ENCODE measurements at places on chromosomes 16 and 17.

- DNase-seq, result no peak
Observed at GRCh38 chr17:73194514-73195222, 1.8 kb downstream of the COG1 start.

GRCh38 chr17:18176176-18176575, 7.5 kb upstream of the ALKBH5 start:
- no peak for DNase-seq

DNA sequence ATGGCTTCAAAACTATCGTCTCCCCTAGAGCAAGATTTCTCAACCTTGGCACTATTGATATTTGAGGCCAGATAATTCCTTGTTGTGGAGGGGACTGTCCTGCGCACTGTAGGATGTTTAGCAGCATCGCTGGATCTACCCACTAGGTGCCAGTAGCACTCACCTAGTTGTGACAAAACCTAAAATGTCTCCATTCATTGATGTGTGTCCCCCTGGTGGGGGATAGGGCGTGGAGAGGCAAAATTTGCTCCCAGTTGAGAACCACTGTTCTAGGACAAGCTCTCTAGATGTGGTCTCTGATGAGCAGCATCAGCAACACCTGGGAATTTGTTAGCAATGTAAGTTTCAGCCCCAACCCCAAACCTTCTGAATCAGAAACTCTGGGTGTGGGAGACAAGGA, 259.0 kb downstream of the XYLT1 start:
- DNase-seq, result no peak

DNA sequence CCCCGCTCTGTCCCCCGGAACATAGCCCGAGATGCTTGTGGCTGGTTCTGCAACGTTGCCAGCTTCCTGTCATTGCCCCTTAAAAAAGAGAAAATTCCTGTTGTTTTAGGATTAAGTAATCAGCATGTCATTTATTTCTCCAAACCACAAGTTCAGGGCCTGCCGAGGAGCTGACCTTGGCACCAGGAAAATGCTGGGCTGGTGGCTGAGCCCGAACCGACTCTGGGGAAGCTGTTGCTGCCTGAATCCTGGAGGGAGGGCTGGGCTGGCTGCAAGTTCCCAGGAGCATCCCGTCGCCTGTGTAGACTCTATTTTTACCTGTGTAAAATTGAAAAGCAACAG, 130.9 kb upstream of the FOXF1 start:
- DNase-seq, result no peak

DNA sequence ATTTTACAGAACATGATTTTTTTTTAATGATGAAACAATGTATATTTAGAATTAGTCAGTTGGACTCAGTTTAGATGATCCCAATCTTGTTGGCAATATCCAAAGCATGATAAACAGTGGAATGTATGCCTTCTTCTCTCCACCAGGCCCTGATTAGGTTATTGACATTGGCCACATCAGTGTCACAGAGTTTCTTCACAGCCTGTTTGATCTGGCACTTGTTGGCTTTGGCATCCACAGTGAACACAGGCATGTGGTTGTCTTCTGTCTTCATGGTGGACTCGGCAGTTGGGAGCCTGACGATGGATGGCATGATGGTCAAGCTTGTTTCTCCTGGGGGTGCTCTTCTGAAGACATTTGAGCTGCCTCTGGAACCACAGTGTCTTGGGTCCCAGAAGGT, 317.5 kb downstream of the PMP22 start:
- DNase-seq, result no peak

DNA sequence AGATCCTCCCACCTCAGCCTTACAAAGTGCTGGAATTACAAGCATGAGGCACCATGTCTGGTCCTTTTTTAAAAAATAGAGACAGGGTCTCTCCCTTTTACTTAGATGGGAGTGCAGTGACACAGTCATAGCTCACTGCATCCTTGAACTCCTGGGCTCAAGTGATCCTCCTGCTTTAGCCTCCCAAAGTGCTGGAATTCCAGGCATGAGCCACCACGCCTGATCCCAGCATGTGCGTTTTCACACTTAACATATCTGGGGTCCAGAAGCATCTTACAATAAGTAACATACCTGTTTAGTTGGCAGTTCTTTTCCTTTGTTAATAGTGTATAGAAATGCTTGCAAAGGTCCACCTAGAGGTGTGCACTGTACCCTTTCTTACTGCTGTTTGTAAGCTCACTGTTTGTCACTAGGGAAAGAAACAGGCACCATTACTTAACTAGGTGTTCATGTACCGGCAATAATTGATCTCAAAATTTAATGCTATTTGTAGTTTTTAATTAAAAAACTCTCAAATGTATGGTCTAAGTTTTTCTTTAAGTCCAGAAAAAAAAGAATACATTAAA, 221.7 kb downstream of the RPTOR start:
- no peak for DNase-seq

GRCh38 chr16:468068-468821, 42.8 kb downstream of the RAB11FIP3 start:
- no peak for DNase-seq

DNA sequence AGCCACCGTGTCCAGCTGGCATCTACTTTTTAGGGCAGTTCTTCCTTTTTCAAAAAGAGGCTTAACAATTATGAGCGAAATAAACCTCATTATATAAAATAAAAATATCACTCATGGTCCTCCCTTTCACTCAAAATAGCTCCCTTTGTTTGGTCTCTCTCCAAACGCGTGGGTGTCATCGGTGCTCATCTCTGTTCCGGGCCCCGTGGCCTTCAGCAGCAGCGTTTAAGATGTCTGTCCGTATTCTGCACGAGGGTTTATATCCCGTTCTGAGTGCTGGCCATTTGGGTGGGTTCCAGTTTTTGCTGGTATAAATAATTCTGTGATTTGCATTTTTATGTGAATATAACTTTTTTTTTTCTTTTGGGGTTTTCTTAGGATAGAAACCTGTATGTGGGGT, 33.4 kb downstream of the PRMT7 start:
- no peak for DNase-seq

GRCh38 chr16:1912215-1912543, 6.0 kb downstream of the HS3ST6 start:
- DNase-seq, result no peak

GRCh38 chr17:64617125-64617780, 44.9 kb downstream of the SMURF2 start:
- DNase-seq, result no peak

GRCh38 chr17:41907185-41907556, 11.6 kb downstream of the ACLY start:
- no peak for DNase-seq

DNA sequence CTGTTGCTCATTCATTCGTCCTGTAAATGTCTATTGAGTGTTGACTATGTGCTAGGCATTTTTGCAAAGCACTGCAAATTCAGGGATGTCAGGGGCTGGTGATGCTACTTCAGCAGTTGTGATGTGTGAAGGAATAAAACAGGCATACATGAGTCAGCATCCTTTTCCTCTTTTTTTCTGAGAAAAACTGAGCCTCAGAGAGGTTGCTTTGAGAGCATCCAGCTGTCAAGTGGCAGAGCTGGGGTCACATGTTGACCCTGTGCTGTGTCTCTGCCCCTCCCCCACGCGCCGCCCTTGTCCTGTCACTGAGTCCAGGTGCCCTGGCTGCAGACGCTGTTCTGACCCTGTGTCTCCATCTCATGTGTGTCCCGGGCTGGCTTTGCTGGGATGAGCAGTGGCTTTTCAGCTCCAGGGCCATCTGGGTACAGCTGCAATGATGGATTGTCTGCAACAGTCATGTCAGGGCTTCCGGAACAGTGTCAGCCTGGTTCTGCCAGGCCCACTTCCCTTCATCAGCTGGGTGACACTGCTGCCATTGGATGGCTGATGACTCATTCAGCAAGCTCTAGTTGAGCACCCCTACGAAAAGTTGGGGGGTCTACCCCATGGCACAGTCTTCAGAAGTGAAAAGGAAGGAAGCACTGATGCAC, 14.9 kb downstream of the SEC14L5 start:
- no peak for DNase-seq

GRCh38 chr17:12048843-12049473, 28.3 kb downstream of the MAP2K4 start:
- no peak for DNase-seq

DNA sequence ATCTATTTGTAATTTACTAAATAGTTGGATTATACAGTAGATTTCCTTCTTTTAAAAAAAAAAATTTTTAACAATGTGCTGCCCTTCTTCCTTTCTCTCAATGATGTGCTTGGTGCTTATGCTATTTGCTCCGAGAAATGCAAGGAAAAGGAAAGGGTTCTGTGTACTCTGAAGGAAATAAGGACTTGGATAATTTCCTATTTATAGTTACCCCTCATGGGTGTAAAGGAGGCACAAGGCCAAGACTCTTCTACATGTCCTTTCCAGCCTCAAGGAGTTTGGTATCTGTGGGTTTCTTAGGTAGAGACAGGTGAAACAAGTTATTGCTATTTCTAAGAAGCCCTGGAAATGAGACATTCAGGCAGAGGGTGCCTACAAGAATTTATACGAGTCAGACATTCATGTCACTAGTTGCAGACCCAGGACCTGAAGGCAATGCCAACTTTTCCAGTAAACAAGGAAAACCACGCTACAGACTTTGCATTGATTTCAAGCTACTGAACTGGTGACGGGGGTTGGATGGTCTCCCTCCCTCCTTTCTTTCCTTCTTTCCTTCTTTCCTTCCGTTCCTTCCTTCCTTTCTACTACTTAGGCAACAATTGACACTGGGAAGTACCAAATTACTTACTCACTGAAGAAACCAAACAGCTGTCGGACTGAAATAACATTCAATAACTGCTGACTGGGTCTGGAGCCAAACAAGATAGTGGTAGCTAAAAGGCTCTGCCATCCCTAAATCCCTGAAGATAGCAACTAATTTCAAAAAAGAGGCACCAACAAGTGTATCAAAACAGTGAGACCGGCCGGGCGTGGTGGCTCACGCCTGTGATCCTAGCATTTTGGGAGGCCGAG, 33.8 kb upstream of the GHDC start:
- no peak for DNase-seq

- DNase-seq, result peak; percentile 96
Observed at GRCh38 chr16:352547-353403, at the start of gene AXIN1. Gene AXIN1 (minus strand): TSS chr16:352723. CDS start chr16:347025, 5,698 bp downstream.

GRCh38 chr17:81025741-81026129, 9.2 kb upstream of the BAIAP2 start:
- no peak for DNase-seq

DNA sequence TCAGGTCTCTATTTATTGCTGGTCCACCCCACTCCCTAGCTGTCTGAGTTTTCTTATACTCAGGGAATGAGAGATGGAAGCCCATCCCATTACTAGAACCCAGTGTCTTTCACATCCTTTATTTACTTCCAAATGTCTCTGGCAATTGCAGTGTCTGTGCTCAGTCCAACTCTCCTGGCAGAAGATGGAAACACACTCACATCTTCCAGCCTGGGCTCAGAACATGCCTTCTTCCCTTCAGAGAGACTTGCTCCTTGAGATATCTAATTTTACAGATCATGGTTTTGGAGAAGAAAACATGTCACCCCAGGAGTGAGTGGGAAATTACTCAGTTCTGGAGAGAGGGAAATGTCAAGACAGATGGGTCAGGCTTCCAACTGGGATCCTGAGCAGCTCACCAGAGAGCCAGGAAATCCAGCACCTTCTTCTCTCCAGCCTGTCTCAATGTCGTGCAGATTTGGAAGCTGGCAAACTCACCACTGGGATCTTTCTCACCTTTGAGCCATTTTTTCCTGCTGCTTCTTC, 494.4 kb downstream of the HS3ST4 start:
- DNase-seq, result no peak

DNA sequence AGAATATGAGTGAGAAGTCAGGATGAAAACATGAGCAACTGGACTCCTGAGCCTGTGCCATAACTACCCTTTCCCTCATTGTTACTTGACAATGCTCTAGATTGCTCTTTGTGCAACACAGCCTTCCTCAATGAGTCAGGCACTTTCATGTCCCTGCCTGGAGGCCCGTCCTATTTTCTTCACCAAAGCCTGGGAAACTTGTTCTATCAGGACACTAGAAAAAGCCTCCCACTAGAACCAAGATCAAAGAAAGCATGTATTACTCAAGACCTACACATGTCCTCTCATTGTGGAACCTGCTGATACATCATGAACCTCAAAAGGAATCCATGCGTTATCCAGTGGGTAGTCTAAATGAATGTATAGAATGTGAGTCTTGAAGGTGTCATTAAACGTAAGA, 624.5 kb downstream of the TOX3 start:
- no peak for DNase-seq

GRCh38 chr16:78930561-78930960, 670.0 kb downstream of the MAF start:
- DNase-seq, result no peak
